ENCODE measurements at places on chromosomes 16 and 17.

DNA sequence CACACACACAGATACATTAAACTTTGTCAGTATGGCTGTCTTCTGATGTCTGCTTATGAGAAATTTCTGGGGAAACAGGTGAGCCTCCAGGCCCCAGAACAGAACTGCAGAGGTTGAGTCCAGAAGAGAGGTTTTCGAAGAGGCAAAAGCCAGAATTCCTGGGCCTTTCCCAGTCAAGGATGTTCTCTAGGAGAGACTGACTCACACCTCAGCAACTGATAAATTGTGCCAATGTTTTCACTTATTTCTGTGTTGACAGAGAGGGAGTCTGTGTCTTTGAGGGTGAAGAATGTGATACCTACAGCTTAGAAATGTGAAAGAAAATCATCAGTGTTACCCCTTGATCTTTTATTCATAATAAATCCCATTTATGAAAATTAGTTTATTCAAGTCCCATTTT lies 30.3 kb downstream of the LDHD start:
- DNase-seq = no peak

DNA sequence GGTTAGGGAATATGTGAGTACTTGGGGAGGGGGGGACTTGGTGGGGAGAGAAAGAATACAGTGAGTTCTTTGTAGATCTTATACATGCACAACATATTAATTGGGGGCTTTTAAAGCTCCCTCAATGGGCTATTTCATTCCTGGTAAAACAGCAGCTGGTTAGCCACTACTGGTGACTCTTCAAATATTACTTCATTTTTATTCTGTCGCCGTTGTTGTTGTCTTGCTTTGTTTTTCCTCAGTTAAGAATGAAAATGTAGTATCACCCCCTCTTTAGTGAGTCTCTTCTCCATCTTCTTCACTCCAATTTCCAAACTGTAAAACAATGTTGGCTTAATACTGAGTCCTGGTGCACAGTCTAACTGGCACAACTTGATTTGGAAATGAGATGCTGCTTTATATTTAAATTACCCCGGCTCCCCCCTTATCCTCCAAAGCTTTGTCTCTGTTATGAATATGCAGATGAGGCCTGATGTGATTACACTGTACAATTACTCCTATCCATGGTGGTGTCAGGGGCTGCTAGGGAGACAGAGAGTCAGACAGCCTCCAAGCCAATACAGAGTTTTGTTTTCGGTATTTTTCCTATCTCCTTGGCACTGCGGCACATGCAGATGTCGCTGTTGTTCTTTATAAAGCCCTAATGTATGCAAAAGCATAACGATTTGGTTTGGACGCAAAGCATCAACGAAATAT lies 256.9 kb upstream of the PMFBP1 start:
- no peak for DNase-seq

GRCh38 chr16:78596348-78596995 lies 497.0 kb downstream of the WWOX start:
- no peak for DNase-seq

DNA sequence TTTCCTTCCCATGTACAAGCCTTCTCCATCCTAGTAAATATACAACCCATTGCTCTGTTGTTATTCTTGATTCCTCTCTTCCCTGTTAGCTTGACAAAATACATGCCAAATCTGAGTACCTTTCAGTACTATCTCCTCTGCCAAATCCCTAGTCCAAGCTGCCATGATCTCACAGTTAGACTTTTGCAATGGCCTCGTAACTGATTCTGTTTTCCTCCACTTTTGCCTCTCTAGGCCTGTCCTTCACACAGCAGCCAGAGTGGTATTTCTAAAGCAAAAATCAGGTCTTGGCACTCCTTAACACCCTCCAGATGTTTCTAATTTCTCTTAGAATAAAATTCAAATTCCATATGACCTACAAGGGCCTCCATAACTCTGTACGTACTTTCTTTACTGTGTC lies 153.0 kb upstream of the RBL2 start:
- DNase-seq = no peak

- DNase-seq = peak; percentile 59
Observed at GRCh38 chr17:32461853-32462617, 17.7 kb downstream of the PSMD11 start.

GRCh38 chr17:59329176-59330052 lies 2.0 kb upstream of the YPEL2 start:
- peak; percentile 26 for DNase-seq

GRCh38 chr17:17393976-17394375 lies 82.8 kb upstream of the MED9 start:
- no peak for DNase-seq

DNA sequence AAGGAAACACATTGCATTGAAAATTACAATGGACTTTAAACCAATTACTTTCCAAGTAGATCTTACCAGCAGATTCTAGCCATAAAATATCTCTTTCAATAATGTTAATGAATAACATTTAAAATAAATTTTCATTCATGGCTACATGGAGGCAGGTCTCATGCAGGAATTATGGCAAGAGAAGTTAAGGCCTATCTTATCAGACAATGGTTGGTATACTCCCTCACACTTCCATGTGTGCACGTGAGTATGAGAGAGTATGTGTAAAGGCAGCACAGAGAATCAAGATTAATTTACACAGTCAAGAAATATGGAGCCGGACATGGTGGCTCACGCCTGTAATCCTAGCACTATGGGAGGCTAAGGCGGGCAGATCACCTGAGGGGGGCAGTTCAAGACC lies 76.5 kb downstream of the HELZ start:
- no peak for DNase-seq

DNA sequence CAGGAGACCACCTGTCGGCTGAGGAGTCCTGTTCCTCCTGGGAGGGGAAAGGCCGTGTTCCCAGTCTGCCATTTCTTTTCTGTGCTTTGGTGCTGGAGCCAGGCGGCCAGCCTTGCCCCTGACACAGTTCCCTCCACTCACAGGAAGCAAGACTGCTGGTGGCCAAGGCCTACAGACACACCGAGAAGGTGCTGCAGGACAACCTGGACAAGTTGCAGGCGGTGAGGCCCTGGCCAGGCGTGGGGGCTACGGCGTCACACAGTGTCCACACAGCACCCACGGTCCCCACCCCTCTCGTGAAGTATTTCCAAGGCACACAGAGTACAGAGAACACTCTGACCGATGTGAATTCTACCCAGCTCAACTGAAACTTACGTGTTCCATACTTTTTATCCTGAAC lies 6.1 kb upstream of the RPL13 start:
- no peak for DNase-seq

DNA sequence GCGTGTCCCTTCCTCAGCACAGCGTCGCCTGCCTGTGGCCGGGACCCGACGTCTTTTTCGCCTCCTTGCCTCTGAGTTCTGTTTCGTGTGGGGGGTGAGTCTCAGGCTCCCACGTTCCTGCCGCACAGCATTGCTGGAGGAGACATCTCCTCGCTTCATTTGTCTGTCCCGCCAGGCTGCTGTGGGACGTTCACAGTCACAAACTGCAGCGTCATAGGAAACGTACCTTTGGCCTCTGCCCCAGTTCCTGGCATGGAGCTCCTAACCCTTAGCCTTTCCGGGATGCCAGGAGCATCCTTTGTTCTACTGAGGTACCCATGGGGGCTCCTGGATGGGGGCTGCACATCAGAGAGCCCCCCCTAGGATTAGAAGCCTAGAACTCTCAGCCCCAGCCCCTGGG lies 18.2 kb upstream of the CBFA2T3 start:
- no peak for DNase-seq

DNA sequence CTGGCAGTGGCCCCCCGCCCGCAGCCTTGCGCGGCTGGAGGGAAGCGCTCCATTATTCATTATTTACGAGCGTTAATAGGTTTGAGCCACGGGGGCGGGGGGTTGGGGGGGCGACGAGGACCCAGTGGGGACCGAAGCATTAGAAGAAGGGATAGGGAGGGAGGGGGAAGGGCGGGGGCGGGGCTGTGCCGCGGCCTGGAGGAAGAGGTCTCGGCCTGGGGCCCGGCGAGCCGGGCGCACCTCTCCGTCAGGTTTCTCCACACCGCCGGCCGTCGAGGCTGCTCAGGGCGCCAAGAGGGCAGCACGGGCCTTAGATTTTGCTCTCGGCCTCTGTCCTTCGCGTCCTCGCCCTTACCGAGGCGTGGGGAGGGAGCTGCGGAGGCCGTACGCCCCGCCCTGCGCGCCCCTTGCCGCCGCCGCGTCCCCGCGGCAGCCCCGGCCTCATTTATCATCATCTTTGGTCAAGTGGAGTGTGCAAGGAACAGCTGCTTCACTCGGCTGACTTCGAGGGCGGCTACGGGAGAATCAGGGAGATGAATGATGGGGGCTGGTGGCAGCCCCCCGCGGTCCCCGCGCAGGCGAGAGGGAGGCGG lies 54.2 kb downstream of the SREBF1 start:
- no peak for DNase-seq

DNA sequence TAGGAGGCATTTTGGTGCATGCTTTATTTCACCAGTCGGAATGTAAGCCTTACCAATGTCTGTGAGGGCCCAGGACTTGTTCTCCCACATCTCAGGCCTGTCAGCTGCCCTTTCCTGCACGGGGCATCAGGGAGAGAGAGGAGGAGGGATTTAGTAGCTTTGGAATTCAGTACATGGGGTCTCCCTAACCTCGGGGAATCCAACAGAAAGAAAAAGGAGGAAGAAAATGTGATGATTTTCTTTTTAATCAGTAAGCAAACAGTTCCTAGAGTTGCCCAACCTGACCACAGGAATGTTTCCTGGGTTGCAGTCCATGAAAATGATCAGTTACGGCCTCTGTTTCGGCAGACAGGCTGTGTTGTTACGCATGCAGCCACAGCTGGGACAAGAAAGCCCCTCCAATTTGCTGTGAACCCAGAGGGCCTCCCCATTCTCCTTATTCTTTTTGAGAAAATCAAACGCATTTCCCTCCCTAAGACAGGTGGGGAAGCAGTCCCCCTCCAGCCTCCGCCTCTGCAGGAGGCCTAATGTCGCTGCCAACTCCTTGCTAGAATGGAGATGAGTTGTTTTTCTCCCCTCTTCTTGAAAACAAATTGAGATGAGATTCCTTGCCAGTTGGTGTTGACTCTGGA lies 53.1 kb upstream of the TANGO6 start:
- no peak for DNase-seq

DNA sequence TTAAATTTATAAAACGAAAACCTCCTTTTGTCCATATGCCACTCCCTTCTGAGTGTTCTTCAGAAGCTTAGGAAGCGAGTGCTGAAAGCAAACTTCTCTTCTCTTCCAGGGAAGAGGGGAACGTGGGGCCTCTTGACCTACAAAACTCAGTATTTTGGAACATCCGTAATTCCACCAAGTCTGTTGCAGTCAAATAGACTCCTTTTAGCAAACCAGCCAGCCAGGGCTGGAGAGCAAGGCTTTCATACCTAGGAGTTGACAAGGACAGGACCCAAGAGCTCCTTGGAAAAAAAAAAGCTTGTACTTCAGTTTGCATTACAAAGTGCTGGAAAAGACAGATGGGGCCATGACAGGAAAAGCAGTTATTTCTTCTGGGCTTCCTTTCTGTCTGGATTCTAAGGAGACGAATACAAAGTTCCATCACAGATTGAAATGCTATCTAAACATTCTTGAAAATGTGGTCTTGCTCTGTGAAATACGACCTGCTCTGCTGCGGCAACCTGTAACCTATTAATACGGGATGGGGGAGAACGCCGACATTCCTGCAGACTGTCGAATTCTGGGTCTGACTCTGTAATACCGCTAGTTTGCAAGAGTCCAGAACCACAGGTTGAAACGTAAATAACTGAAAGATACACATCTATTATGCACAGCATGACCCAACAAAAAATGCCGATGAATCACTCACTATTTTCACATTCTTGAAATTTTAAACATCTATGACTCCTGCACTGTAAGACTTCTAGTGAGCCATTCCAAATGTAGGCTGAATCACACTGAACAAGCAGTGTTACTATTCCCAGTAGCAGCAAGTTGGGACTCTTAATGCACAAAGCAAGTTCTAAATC lies 20.6 kb downstream of the VPS53 start:
- no peak for DNase-seq

GRCh38 chr16:78993346-78993745 lies 607.2 kb downstream of the MAF start:
- no peak for DNase-seq

DNA sequence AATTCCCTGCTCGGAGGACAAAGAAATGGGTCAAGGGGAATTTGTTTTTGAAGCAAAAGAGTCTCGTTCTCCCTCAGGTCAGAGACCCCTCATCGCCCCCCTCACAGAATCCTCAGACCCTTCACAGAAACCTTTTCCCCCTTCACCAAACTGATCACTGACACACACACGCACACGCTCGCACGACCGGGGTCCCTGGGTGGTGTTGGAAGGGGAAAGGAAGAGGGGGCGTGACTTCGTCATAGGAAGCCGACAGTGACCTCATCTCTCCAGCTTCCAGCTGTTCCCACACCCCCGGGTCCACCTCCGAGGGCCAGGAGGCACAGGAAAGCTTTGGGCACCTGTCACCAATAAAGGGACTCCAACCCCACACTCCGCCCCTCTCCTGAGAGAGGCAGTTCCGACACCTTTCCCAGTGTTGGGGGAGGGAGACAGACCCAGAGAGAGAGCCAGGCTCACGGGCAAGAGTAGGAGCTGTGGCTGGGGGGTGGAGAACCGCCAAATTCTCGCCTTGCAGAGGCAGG lies 1.2 kb downstream of the ASGR1 start:
- DNase-seq = no peak

- DNase-seq = no peak
Observed at GRCh38 chr16:60452646-60453045, 1583.6 kb downstream of the CDH8 start.

DNA sequence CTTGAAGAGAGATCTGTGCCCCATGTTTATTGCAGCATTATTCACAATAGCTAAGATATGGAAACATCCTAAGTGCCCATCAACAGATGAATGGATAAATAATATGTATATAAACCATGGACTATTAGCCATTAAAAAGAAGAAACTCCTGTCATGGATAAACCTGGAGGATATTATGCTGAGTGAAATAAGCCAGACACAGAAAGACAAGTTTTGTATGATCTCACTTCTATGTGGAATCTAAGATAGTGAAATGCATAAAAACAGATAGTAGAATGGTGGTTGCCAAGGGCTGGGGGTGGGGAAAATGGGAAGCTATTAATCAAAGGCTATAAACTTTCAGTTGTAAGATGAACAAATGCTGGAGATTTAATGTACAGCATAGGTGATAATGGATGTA lies 19.9 kb upstream of the HEATR6 start:
- no peak for DNase-seq

Data from stimulated activated CD8-positive, alpha-beta memory T cell treated with anti-CD3 and anti-CD28 coated beads, Interleukin-12 subunit alpha, Interleukin-12 subunit beta, amount 100 ng/mL, for 1 hour (primary cell).